ENCODE measurements at places on chromosomes 4 and X. TPM values are rescaled to one million over a fixed set of nuclear protein-coding genes. Genes with fewer than 3 reads are reported as not detected.

Gene DUSP9
- total RNA-seq = under 0.01 TPM

Gene SHISA3
- total RNA-seq = 1.7 TPM

Gene MEPE
- not detected for total RNA-seq

Gene CDX4
- total RNA-seq = not detected

Gene AMOT
- 5.2 TPM for total RNA-seq

Gene GYG2
- 2.7 TPM for total RNA-seq

Gene CT47B1
- not detected for total RNA-seq

Gene DRD5
- total RNA-seq = not detected

Gene TENM3
- 4.8 TPM for total RNA-seq

Gene BANK1
- total RNA-seq = 0.19 TPM

Gene CTSO
- total RNA-seq = 33.0 TPM

Gene AR
- total RNA-seq = 1.5 TPM

Gene HSFX2
- not detected for total RNA-seq

All from regular cardiac myocyte (primary cell).